ENCODE measurements at places on chromosomes 4 and X.
A peak's percentile ranks its signal among the peaks of the same experiment; 100 is the strongest.

GRCh38 chr4:108851366-108851765 lies 88.5 kb upstream of the ETNPPL start:
- no peak for DNase-seq

GRCh38 chr4:55321707-55322264 lies 24.3 kb upstream of the SRD5A3 start:
- DNase-seq, result peak; percentile 77

DNA sequence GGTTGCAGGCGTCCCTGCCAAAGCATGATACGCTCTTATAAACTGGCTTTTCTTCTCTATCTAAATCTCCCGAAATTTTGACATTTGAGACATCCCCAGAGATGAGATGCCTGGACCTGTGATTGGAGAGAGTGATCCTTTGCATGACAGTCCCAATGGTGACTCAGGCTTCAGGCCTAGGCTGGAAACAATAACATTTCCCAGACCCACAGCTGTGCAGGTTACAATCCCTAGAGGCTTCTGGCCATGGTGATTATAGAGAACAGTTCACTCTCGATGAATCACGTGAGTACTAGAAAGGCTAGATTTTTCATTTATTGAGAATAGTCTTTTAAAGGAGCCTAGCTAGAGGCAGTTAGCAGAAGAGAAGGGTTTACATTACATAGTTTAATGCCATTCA lies 75.9 kb downstream of the SPATA18 start:
- peak; percentile 53 for DNase-seq

- DNase-seq, result no peak
Measured at GRCh38 chr4:91758487-91758886, 545.3 kb upstream of the GRID2 start.

DNA sequence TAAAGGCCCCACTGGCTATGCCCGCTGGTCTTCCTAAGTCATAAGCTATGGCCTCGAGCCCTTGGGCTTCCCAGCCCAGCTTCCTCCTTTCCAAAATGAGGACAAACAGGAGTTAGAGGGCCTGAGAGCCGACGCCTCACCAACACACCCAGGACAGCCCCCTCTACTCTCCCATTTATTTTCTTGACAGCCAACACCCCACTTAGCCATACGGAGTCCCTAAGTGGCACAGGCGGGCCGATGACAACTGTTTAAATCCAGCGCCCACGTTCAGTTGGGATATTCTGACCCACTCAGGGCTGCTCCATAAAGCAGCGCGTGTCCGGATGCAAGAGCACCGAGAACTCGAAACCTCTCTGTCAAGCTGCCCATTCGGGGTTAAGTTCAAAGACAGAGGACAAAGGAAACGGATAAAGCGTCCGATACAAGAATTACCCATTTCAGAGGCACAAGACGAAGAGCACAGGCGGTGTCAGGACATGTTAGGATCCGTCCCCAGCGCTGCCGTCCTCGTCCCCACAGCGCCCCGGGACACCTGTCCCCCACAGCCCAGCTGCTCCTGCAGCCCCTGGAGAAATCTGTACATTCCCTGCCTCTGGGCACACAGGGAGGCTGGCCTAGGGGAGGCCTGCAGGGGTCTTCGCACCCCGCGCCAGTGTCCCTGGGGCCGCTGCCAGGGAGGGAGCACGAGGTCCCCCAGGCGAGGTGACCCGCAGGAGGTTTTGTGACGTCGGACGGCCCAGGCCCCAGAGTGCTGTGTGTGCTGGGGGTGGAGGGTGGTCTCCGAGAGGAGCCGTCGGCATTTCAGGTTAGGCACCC lies 1.2 kb downstream of the PRKX start:
- DNase-seq, result peak; percentile 49

DNA sequence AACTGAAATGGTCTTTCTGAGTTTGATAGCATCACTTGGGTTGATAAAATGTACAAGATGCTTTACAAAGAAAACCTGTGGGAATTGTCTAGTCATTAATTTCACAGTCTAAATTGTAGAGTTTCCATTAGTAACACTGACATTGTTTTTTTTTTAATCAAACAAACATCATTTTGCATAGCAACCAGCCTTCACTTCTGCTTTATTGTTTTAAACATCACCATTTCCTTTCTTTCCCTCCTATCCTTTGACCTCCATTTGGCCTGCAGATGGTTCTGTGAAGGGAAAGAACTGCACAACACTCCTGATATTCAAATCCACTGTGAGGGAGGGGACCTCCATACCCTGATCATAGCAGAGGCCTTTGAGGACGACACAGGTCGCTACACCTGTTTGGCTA lies 171.1 kb downstream of the PALLD start:
- DNase-seq, result no peak

GRCh38 chr4:124684301-124684700 lies 28.2 kb downstream of the ANKRD50 start:
- DNase-seq, result no peak

DNA sequence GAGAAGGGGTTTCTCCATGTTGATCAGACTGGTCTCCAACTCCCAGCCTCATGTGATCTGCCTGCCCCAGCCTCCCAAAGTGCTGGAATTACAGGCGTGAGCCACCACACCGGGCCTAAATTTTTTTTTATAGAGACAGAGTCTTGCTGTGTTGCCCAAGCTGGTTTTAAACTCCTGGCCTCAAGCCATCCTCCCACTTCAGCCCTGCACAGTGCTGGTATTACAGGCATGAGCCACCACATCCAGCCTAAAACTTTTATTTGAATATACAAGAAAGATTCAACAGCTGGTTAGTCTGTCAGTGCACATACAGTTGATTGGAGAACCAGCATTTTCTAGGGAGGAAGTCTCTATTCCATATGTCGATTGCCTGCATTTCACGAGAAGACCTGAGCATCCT lies 91.2 kb downstream of the LRP2BP start:
- no peak for DNase-seq

- DNase-seq, result no peak
Measured at GRCh38 chrX:119089619-119090018, 16.8 kb downstream of the CT47C1 start.

DNA sequence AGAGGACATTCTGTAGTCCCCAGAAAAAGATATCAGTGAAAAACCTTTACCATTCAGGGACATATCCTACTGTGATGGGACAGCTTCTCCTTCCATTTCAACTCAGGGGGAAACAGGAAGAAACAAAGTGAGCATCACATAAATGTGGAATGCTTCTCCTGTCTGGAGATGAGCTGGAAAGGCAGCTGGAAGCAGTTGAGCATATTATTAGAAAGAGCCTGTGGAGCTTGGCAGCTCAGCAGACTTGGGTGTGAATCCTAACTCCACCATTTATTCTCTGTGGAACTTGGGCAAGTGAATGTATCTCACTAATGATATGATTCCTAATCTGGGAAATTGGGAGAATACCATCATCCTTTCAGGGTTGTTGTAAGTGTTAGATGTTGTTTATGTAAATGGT lies 232.1 kb upstream of the F9 start:
- no peak for DNase-seq

- peak; percentile 33 for DNase-seq
Measured at GRCh38 chr4:142353149-142353738, 492.9 kb downstream of the INPP4B start.

- DNase-seq, result peak; percentile 61
Measured at GRCh38 chr4:13918110-13918509, 290.6 kb upstream of the BOD1L1 start.

Measured in femur (tissue), 1 donor.